ENCODE measurements at places on chromosomes 7 and 10. TPM values are rescaled to one million over a fixed set of nuclear protein-coding genes. Genes with fewer than 3 reads are reported as not detected.

Gene AGAP4
- total RNA-seq: 7.9 TPM

Gene SPAM1
- total RNA-seq: not detected

Gene TEX36
- total RNA-seq: not detected

Gene ANKRD61
- 0.50 TPM for total RNA-seq

Gene VIPR2
- total RNA-seq: not detected

Gene NXPH1
- not detected for total RNA-seq

Gene SPDYE2B
- not detected for total RNA-seq

Gene AKR1B15
- 41.2 TPM for total RNA-seq

Gene C10orf105
- not detected for total RNA-seq

Gene ABCB1
- total RNA-seq: 0.29 TPM

Gene DPCD
- 35.3 TPM for total RNA-seq

Gene DNAAF5
- total RNA-seq: 36.6 TPM

Gene LIPM
- total RNA-seq: not detected

Gene ZFAND2A
- 53.6 TPM for total RNA-seq

Gene CLDN15
- 10.9 TPM for total RNA-seq

Gene HKDC1
- 21.3 TPM for total RNA-seq

Gene MXI1
- 7.0 TPM for total RNA-seq

Gene ORAI2
- 39.5 TPM for total RNA-seq

Gene EBLN1
- total RNA-seq: not detected

Gene TDRD1
- not detected for total RNA-seq

Gene RADIL
- total RNA-seq: 2.7 TPM

Gene LBX1
- total RNA-seq: not detected

Gene CHST15
- 7.7 TPM for total RNA-seq

Gene CHAT
- not detected for total RNA-seq

Gene C7orf57
- total RNA-seq: 0.24 TPM

Gene CPA2
- 0.15 TPM for total RNA-seq

Gene NUTM2A
- total RNA-seq: 0.09 TPM
